ENCODE measurements at places on chromosomes 6 and 20. TPM values are rescaled to one million over a fixed set of nuclear protein-coding genes. Genes with fewer than 3 reads are reported as not detected.

GRCh38 chr6:149128489-149129145 is 188.9 kb upstream of the TAB2 start:
- no peak overlapping the region for H3K27ac ChIP-seq
- no peaks in the 10 kb centered on the region for H3K36me3 ChIP-seq

GRCh38 chr6:80126657-80127345 is 20.3 kb downstream of the BCKDHB start:
- H3K4me1 ChIP-seq = peaks cover 15% of the 10 kb centered on the region
- H3K27me3 ChIP-seq = no peaks in the 10 kb centered on the region
- DNase-seq = no peak

DNA sequence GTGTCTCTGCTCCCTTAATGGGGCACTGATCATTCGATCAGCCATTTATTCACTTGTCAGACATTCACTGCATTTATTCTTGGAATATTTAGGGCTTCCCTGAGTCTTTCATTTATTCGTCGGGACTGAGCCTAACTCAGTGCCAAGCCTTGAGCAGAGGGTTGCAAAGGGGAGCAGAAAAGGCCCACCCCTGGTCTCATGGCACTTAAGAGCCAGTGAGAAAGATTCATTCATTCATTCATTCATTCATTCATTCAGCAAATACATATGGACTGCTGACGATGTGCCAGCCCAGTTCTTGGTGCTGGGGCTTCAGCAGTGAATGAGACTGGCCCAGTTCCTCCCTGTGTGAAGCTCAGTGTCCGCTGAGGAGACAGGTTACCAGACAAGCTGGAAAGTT is 36.6 kb downstream of the SIRPA start:
- H3K4me1 ChIP-seq = no peaks in the 10 kb centered on the region
- no peak overlapping the region for H3K27ac ChIP-seq
- H3K27me3 ChIP-seq = no peaks in the 10 kb centered on the region
- no peak for DNase-seq

DNA sequence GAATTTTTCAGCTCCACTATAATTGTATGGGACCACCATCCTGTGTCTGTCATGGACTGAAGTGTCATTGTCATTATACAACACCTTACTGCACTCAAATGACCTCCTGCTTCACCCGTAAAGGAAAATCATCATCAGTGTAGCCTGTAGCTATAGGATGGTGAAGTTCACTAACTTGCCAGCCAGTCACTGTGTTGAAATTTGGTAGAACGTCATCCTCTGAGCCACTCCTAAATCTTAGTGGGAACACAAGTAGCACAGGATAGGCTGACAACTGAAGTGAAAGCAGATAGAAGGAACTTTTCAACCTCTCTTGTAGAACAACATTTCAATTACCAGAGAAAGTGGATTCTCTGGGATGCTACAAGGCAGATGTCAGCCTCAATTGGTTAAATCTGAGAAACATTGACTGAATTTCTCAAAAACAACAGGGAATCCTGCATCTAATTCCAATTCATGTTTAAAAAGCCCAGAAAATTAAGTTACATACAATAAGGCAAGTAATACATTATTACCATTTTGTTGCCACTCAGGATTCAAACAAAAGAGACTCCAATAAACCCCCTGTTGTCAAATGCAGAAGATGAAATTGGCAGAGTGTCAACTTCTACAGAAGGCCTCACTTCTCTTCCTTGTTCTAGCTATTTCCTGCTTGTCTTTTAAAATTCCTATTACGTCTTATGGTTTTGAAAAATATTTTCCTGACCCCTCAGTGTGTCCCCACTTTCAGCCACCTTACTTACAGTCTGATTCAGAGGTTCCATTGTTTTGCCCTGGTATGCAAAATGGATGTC is 647.9 kb upstream of the AGPAT4 start:
- H3K27me3 ChIP-seq = no peaks in the 10 kb centered on the region
- no peaks in the 10 kb centered on the region for H3K36me3 ChIP-seq
- no peak overlapping the region for H3K4me3 ChIP-seq

DNA sequence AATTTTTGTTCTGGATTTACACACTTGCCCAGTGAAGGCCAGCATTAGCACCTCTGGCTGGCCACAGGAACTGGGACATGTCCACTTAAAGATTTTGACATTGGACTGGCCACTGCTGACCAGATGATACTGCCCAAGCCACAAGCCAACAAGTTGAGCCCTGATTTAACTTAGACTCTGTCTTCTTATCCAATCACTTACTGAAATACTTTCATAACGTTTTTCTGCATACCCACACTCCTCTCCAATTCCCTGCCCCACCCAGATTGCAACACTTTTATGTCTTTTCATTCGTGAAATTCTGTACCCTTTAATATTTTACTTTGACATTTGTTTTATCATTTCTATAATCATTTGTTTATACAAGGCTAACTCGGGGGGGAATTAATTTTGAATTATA is 170.3 kb upstream of the TAB2 start:
- no peak for DNase-seq
- no peak overlapping the region for H3K4me3 ChIP-seq
- H3K4me1 ChIP-seq = peaks cover 15% of the 10 kb centered on the region
- no peaks in the 10 kb centered on the region for H3K27me3 ChIP-seq
- no peak overlapping the region for H3K27ac ChIP-seq
- H3K36me3 ChIP-seq = no peaks in the 10 kb centered on the region

- H3K27me3 ChIP-seq = no peaks in the 10 kb centered on the region
- H3K4me1 ChIP-seq = no peaks in the 10 kb centered on the region
- no peaks in the 10 kb centered on the region for H3K36me3 ChIP-seq
- no peak overlapping the region for H3K4me3 ChIP-seq
Observed at GRCh38 chr20:9499126-9499899, 15.1 kb upstream of the LAMP5 start.

DNA sequence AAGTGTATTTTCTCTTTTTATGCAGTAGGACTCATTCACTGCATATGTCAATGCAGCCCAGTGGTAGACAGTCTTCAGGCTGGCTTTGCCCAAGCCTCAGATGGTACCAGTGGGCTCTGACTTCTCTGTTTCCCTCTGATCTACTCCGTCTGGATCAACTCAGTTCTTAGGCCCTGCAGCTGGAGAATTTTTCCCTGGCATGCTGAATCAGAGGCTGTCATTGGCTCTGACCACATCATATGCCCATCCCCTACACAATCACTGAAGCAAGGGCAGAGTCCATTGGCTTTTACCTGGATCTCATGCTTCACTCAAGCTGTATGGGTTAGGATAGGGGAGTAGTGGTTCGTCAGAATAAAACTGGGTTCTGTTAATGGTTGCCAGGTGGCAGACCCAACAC is 57.8 kb downstream of the KIZ start:
- no peak overlapping the region for H3K27ac ChIP-seq
- H3K4me3 ChIP-seq = no peak overlapping the region
- H3K4me1 ChIP-seq = no peaks in the 10 kb centered on the region
- no peaks in the 10 kb centered on the region for H3K36me3 ChIP-seq

CCM2L gene
- not detected for total RNA-seq
